ENCODE measurements at places on chromosomes 7 and 10. TPM values are rescaled to one million over a fixed set of nuclear protein-coding genes. Genes with fewer than 3 reads are reported as not detected.

GRCh38 chr7:99050971-99051370, 92.9 kb downstream of the SMURF1 start:
- no peak for DNase-seq

DNA sequence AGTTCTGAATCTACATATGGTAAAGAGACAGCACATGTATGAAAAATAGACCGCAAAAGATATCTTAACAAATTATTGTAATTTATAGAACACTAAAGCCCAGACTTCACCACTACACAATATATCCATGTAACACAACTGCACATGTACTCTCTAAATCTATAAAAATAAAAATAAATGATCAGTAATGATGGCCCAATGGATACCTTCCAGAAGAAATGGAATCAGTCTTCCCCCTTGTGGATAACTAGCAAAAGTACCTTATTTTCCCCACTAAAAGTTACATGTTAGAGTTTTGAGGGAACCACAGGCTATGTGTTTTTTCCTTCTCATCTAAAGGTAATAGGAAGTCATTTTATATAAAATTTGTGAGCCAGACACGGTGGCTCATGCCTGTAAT, 25.7 kb downstream of the C7orf25 start:
- DNase-seq: no peak

Gene CALN1
- total RNA-seq: 0.03 TPM

GRCh38 chr10:102066399-102067088, 1.4 kb downstream of the HPS6 start:
- DNase-seq: no peak

DNA sequence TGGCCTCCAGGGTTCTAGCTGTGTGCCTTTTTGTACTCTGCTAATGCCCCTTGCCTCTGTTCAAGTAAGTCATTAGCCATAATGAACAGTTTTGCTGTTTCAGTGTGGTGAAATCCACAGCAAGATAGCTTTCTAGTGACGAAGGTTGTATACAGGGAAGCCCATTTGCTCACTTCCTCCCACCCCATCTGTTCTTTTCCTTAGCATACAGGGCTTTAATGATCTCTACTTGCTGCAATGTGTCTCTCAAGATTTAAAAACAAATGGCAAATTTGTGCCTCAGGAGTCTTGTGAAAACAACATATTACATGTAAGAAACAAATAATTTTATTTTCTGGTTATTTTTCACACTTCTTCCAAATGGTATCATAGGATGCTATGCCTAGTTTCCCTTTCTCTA, 243.2 kb downstream of the CDK14 start:
- no peak for DNase-seq

Gene CCDC146
- total RNA-seq: 13.6 TPM

DNA sequence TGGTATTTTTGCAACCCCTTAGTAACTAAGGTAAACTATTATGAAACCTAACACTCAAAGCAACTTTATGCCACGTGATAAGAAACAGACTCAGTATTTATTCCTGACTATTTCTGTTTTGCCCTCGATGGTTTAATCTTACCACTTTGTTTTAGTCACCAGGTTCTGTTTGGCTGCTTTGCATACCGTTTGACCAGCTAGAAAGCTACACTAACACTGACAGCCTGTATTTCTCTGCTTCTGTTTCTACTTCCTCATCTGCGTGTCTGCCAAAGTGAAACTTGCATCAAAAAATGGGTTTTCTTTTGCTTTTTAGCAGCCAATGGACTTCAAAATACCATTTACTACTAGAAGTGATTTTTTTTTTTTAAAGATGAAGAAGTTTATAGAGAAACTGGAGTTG, 802.5 kb downstream of the GRM8 start:
- DNase-seq: no peak

DNA sequence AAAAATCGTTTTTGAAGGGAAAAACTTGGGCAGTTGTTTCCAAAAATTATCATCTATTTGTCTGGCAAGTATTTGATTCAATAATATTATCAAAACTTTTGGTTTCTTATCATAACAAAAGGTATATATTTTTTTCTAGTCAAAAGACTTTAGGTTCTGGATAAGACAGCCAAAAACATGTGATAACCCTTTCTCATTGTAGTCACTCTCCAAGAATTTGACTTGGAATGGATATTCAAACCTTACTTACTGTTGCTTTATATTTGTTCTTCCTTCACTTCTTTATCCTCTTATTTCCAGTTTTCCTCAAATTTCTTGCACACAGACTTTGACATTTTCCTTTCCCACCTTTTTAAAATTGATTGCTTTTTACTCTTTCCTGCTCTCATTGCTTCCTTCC, 140.9 kb upstream of the FAM3C start:
- DNase-seq: no peak

- no peak for DNase-seq
Observed at GRCh38 chr7:150481922-150482321, 31.5 kb downstream of the GIMAP8 start.

- DNase-seq: no peak
Observed at GRCh38 chr7:2510909-2511768, 8.4 kb upstream of the LFNG start.

Gene TRPV5
- total RNA-seq: not detected

DNA sequence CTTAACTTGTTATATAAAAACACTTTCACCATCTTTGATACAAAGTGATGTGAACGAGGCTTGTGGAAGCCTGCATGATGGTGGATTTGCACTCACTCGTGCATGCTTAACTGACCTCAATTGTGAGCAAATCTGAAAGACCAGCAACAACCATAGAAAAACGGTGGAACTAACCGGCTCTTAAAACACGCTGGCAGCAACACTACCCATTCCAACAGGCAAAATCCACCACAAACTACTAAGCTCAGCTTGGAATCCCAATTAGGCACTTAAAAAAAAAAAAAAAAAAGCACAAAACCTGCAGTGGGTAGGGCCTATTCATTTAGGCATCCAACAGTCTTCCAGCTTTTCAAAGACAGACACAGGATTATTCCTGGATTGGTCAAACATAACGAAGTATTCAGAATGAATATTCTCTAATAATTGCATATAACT, 1.8 kb downstream of the GDI2 start:
- peak; percentile 67 for DNase-seq

Gene FOXI2
- total RNA-seq: not detected

DNA sequence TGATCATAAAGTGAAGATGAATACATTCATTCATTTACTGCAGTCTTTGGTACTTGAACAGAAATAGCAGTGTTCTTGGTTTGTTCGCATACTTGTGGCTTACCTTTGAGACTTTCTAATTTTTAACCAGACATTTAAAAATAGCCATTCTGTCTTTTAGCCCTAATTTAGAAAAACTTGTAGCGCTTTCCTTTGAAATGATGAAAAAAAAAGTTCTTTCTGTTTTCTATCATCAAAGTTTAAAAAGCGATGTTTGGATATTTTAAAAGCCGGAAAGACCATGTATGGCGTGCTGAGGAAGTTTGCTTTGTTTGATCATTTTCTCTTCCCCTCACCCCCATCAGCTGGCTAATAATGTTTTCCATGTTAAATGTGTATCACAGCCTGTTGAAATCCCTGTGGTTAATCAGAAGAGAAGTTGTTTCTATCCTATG, 116.3 kb downstream of the CUX1 start:
- no peak for DNase-seq

DNA sequence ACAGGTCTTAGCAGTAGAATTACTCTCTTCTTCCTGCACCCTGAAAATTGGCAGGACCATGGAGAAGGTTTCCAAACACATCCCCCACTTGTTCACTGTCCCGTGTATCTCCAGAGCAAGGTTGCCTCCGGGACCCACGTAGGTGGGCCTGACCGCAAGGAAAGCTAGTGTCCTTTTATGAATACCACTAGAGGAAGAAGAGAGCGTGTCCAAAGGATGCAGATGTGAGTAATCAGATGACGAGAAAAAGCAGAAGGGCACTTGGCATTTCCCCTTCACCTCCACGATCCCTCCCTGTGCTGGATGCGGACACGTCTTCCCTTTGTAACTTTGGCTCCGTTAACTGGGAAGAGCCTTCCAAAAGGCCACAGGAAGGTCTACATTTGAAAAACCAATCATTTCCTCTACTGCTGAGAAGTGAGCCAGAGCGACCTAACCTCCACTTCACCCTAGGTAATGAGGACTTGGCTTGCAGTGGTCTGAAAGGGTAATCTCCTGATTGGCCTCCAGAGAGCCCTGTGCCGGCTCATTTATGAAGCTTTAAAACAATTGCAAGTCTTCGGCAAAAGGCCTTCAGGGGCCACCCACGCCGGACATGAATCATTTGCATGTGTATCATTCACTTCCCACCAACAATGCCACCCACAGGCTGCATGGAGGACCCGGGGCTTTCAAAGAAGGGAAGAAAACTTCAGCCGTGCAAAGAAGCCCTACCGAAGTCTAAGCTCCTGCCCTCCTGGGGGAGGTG, 55.4 kb downstream of the LYZL1 start:
- DNase-seq: no peak

- no peak for DNase-seq
Observed at GRCh38 chr7:111092406-111093236, 1.7 kb downstream of the LRRN3 start.

Gene CPEB3
- 4.5 TPM for total RNA-seq

GRCh38 chr7:84847038-84847437, 339.8 kb downstream of the SEMA3D start:
- no peak for DNase-seq

GRCh38 chr7:79096361-79096805, 357.1 kb downstream of the MAGI2 start:
- no peak for DNase-seq

Gene HOGA1
- 3.8 TPM for total RNA-seq

- no peak for DNase-seq
Observed at GRCh38 chr7:16812542-16813231, 7.9 kb upstream of the AGR2 start.

DNA sequence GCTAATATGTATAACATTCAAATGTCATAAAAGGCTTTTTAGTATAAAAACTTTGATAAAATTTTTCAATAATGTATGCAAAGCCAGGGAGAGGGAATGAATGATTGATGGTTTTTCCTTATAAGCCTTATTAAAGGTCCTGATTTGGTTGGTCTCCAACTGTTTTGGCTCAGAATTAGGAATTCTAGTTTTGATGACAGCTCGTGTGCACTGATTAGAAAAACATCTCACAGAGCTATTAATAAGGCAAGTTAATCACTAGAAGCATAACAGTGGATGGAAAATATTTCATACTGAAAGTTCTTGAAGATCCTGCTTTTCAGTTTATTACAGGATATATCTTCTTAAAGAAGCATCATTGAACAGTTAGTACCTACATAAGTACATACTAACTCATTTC, 114.9 kb upstream of the NOBOX start:
- DNase-seq: no peak

Gene TRIM50
- total RNA-seq: not detected

DNA sequence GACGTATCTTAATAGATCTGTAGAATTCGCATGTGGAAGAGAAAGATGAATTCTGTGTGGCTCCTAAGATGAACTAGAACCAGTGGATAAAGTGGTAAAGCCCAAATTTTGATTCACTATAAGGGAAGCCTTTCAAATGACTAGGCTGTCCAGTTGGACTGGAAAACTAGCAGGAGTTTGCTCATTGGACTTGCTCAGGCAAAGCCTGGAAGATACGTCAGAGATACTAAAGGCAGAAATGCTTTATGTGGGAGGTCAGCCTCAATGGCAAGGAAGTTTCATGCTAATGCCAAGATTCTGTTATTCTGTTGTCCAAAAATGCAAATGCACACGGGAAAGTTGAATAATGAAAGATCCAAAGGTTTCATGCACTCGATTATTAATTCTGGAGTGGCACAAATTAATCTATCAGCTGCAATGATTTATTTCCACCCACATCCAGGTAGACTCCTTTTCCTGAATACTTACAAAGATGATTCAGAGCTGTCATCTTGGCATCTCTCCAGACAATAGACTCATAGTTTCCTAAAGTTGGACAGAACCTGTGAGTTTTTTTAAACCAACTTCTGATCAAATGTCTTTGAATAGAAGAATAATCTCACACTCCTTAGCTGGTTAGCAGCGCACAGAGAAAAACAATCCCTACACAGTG, 20.5 kb upstream of the PPP1R3C start:
- DNase-seq: peak; percentile 80

- no peak for DNase-seq
Observed at GRCh38 chr7:90407484-90407821, 4.2 kb downstream of the CLDN12 start.

DNA sequence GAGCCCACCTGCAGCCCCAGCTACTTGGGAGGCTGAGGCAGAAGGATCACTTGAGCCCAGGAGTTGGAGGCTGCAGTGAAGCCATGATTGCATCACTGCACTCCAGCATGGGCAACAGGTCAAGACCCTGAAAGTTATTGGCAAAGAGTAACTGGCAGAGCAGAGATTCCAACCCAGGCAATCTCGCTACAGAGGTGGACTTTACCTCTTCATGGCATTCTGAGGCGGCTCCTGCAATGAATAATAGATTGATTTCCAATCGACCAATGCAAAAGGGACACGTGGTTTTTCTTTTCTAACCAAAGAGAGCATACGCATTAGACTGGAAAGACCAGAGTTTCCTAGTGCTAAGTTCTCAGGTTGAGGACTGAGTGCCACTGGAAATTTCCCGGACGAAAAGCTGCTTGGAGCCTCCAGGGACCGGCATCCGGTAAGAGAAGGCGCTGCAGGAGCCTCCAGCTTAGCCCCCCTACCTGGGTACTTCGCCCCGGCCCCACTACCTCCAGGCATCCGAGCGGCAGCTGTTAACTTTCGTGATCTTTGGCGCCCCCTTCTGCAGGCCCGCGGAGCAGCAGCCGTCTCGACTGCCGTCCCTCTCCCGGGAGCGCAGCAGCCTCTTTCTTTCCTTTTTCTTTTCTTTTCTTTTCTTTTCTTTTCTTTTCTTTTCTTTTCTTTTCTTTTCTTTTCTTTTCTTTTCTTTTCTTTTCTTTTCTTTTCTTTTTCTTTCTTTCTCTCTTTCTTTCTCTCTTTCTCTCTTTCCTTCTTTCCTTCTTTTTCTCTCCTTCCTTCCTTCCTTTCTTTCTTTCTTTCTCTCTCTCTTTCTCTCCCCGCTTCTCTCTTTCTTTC, 4.1 kb downstream of the MBLAC1 start:
- DNase-seq: peak; percentile 58

DNA sequence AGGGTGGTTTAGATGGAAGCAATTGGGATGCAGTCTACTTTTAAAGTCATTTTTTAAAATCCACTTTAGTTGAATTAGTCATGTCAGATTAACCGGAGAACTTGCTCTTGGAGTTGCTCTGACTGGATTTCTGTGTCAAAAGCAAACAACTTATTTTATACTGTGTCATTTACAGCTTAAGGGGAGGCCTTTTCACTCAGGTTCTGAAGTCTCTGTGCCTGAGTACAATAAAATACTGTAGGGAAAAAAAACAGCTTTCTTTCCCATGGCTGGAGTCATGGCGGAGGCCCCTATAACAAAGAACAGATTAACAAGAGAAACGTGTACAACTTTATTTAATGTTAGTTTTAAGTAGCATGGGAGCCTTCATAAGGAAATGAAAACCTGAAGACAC, 39.2 kb upstream of the MSRB2 start:
- no peak for DNase-seq

GRCh38 chr10:104393387-104393786, 39.8 kb downstream of the CFAP58 start:
- no peak for DNase-seq

Gene ACHE
- total RNA-seq: 25.6 TPM

- DNase-seq: no peak
Observed at GRCh38 chr7:128962899-128963298, 25.2 kb downstream of the IRF5 start.

GRCh38 chr7:25545124-25546008, 317.1 kb upstream of the NPVF start:
- DNase-seq: no peak

- no peak for DNase-seq
Observed at GRCh38 chr10:10712155-10712704, 305.4 kb upstream of the CELF2 start.
